Effector CD4-positive, alpha-beta T cell (primary cell): ENCODE measurements at places on chromosomes 1 and 21.

DNA sequence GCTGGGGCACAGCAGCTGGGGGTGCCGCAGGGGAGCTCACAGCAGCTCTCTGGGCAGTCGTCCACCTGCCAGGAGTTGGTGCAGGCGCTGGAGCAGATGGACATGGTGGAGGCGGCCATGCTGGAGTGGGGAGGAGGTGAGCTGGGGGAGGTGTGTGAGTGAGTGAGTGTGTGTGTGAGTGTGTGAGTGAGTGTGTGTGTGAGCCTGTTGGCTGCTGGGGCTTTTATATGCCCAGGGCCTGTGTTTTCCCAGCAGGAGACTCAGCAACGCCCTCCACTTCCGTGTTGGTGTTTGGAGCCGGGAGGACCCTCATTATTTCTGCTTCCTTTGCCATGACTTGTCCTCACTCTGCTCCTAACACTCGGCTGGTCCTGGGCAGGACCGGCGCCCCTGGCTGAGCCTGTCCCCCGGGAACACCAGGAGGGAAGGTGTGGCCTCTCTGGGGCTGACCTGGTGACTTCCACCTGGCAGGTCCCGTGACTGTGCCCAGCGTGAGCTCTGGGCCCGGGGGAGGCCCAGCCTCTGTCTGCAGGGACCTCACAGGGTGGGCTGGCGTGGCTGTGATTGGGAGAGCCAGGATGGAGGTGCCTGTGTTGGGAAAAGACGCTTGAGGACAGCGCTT, at the start of gene KRTAP10-2:
Gene KRTAP10-2, minus strand, starts transcription at position 166 of the 622 bp plus-strand sequence. Its CDS starts 47 bp downstream, at position 119.
- DNase-seq = no peak

DNA sequence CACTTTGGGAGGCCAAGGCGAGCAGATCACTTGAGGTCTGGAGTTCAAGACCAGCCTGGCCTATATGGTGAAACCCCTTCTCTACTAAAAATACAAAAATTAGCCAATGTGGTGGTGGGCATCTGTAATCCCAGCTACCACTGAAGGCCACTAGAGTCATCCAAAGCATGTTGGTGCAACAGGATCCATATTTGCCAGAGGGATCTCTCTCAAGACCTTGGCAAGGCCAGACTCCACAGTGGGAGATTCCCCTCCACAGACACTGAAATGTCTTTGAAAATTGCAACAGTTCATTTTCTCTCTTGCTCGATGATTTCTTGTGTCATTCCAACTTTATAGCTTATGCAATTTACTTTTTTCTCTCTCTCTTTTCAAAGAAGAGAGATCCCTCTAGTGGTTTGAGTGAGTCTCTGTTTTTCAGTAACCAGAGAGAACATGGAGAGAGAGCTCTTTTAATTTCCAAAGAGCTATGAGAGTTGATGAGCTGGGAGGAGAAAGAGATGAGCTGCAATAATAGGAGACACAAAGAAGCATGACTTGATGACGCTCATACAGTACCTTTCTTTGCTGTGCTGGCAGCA, 176.8 kb upstream of the USP25 start:
- no peak for DNase-seq

GRCh38 chr1:163412221-163412620, 90.5 kb downstream of the NUF2 start:
- DNase-seq = no peak

DNA sequence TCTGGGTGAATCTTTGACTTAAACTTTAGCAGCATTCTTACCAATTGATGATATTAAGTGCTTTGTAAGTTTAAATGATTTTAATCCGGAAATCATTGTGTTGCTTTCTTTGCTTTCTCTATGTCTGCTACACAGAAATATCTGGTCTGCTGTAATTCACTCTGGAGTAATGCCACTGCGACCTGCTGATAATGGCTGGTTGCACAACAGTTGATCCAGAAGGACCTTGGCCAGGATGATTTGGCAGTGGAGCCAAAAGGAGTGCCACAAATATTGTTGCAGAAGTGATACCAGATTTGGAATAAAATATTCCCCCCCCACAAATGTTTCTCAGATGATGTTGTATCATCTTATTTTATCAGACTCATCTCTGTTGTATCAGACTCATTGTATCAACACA, 2063.9 kb downstream of the MRPL39 start:
- no peak for DNase-seq

GRCh38 chr21:43624339-43624738, 34.9 kb downstream of the HSF2BP start:
- DNase-seq = no peak

GRCh38 chr1:6935361-6935883, 150.2 kb downstream of the CAMTA1 start:
- no peak for DNase-seq

GRCh38 chr1:38508232-38508631, 351.3 kb downstream of the RRAGC start:
- DNase-seq = no peak

DNA sequence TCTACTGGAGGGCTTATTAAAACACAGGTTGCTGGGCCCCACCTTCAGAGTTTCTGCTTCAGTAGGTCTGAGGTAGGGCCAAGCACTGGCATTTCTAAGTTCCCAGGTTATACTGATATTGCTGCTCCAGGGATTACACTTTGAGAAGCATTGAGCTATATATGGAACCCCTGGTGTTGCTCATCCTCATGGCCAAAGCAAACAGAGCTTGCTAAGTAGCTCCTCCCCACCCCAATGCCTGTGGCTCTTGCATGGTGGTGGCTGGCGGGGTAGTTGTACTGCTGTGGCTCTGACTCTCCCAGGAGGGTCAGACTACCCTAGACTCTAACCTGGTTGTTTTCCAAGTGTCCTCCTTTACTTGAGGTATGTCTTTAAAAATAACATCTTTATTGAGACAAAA, 143.6 kb downstream of the SPATA46 start:
- no peak for DNase-seq

DNA sequence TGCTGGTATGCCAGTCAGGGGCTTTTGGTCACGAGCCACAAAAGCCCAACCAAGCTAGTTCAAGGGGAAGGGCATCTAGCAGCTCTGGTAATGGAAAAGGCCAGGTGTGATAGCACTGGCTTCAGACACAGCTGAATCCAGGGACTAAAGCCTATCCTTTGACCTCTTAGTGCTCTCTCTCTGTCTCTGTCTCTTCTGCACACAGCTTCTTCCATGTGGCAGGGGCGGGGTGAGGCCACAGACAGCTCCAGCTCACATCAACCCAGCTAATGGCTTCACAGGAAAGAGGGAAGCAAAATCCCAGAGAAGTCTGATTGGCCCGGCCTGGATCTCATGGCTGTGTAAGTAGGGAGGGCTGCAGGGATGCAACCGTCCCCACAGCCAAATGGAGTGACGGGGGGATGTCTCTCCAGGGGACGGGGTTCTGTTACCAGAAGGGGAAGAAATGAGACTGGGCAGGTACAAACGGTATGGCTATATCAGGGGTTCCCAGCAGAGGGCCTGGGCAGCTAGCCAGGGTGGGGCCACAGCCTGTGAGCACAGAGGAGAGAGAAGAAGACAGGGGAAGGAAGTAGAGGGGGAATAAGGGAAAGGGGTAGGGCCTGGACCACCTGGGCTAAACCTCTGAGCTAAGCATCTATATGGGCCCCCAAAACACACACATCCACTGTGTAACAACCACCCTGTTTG, 42.4 kb downstream of the FBXO2 start:
- no peak for DNase-seq

DNA sequence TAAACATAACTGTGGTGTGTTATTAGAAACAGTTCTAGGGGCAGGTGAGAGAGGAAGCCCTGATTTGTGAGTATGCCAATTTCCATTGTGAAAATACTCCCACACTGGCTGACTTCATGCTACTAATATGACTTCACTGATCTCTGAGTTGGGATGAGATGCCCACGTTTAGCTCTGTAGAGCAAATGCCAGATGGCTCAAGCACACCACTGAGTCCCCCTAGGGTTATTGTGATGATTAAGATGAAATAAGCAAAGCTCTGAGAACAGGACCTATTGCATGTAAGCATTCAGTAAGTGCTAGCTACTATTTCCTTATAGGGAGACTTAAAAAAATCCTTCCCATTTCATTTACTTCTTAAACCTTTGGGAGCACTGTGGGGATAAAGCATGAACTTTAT, 117.6 kb downstream of the CENPF start:
- DNase-seq = no peak

DNA sequence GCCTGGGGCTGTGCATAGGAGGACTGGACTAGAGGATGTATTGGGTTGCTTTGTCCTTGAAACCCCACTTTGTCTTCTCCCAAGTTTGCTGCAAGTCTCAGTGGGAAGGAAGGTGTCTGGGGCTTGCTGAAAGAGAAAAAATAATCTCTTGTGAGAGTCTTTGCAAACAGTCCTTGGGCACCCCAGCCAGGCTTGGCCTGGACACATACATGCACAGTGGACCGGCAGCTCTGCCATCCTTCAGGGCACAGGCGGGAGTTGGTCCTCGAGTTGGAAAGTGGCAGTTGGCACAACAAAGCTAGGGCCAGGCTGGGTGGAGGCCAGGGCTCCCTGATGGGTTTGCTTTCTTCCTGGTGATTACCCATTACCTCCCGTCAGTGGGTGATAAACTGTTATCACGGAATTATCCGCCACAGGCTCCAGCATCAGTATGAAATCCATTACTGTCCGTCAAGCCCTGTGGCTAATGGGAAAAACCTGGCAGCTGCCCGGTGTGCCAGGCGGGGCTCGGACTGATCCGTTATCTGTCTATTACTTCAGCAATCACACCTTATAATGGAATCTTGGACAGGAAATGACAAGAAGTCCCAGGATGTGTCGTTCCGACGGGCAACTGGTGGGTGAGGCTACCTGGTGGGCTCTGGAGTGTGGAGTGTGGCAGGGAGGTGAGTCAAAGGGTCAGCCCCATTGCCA, 265.7 kb downstream of the GRIK3 start:
- no peak for DNase-seq

- no peak for DNase-seq
Measured at GRCh38 chr1:173422456-173422976, 54.6 kb upstream of the PRDX6 start.

- DNase-seq = no peak
Measured at GRCh38 chr21:32521736-32522355, 63.5 kb downstream of the TCP10L start.
